GM03348 (cell line): ENCODE measurements at places on chromosomes 2 and 18.

GRCh38 chr2:182818501-182818900, 47.9 kb downstream of the FRZB start:
- no peak for DNase-seq

DNA sequence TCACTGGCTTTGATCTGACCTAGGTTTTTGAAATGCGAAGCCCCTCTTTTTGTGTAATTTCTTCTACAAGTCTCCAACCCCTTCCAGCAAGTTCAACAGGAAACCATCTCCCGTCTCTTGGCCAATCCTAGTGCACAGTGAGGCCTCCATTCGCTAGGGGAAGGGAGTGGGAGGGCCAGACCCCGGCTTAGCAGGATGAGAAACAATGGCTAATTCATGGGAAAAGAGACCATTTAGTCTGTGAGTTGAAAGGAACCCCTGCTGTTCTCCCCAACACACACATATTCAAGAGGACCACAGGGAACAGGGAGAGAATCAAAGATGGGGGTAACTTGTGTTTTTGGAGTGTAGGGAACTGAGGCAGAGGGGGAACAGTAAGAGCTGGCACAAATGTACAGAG, 83.0 kb downstream of the RTN4 start:
- no peak for DNase-seq

DNA sequence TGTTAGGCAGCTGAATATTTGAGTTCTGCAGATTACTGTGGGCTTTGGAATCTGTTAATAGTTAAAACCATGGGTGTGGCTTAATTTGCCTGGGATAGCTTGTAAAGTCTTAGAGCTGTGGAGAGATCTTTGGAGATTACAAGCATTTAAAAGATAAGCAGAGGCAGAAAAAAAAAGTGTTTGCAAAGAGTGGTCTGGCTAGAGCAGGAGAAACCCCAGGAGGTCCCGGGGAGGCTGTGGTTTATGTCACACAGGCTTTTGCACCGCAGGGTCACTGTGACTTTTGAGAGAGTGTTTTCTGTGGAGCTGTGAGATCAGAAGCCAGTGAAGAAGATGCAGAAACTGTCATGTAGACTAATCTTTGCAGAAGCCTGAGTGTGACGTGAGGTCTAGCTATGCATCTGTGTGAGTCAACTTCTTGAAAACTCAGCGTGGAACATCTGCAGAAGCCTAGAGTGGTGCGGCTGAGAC, 49.0 kb downstream of the SETBP1 start:
- peak; percentile 69 for DNase-seq

GRCh38 chr2:144496092-144496976, 23.6 kb downstream of the ZEB2 start:
- no peak for DNase-seq

DNA sequence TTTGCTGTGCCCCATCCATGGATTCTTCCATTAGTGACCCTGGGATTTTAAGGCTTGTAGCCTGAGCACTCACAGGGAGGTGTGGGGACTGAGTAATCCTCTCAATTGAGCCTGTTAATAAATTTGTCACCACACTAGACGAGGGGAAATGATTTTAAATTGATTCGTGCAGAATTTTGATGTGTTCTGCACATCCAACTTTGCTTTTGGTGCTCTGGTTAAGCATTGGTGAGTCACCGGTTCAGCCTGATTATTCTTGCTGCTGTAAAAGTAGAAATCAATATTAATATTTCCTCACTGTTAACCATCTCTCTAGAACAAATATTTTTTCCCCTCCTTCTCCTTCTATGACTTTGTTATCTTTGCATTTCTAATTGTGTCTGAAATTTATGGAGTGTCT, 482.0 kb downstream of the TSN start:
- no peak for DNase-seq

DNA sequence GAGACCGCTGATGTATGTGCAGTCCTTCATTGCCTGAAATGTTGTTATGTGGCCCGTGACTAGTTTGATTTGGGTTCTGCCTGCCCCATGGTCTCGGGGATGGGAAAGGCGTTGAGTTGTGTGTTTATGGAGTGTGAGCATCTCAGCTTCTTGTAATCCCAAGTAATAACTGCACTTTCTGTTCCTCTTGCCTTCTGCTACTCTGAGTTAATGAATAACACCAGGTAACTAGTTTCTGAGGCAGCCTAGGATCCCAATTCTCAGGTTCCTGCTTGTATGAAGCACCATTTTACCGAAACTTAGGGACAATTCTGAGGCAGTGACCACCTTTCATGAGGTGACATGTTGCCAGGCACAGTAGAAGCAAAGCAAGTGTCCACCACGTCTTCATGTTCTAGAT, 170.0 kb downstream of the ALK start:
- DNase-seq = no peak

- no peak for DNase-seq
These were observed 25.8 kb downstream of the FARP2 start for GRCh38 chr2:241381872-241382271.

GRCh38 chr2:86044614-86045013, 61.1 kb downstream of the POLR1A start:
- no peak for DNase-seq

DNA sequence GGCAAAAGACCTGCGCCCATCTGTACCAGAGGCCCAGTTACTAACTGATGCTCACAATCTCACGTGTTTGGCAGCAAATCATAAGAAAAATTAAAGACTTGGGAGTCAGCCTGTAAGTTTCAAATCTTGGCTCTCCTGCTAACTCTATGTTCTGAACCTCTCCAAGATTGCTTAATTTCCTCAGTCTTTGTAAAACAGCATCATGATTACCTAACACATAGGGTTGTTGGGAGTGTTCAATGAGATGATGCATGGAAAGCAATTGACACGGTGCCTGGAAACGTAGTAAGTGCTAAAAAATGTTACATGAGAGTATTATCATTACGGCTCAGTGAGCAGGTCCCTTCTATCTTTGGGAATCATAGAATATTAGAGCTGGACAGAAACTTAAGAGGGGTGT, 497.6 kb upstream of the TCF4 start:
- DNase-seq = peak; percentile 76

DNA sequence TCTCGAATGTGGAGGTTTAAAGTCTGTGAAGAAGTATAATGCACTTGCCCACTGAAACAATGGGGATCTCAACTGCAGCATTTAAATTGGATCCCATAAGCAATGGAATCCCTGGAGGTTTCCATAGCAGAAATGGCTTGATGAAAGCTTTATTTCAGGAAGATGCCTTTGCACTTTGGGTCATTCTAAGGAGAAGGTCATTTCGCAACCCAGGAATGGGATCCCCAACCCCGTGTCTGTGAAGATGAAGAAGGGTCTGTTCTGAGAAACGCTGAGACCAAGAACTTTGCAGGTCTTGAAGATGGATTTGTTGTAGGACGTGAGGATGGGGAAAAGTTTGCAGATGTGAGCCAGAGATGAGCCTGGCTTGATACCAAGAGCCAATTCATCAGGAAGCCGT, 1.8 kb upstream of the KCNG3 start:
- DNase-seq = no peak

DNA sequence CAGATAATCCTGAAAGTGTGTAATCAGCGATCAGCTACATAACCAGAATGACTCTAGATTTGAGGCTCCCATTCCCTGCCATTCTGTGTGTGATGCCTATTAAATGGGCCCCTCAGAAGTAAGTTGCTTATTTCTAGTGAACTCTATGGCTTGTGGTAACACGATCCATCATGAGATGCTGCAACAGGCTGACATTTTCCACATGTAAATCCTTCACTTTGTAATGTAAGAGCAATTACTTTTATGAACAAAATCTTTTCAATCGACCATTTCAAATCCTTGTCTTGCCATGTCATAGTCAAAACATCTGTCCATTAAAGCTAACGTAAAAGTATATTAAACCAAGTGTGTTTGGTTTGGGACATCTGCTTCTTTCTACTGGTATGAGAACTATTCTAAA, 175.9 kb upstream of the ETAA1 start:
- DNase-seq = no peak

- DNase-seq = no peak
These were observed 556.7 kb downstream of the FBXO15 start for GRCh38 chr18:73590950-73591349.
